Activated CD4-positive, alpha-beta T cell treated with anti-CD3 and anti-CD28 coated beads for 36 hours (primary cell): ENCODE measurements at places on chromosomes 5 and 9. TPM values are rescaled to one million over a fixed set of nuclear protein-coding genes. Genes with fewer than 3 reads are reported as not detected.

- H3K27ac ChIP-seq, result no peak overlapping the region
- H3K27me3 ChIP-seq, result no peaks in the 10 kb centered on the region
- H3K4me3 ChIP-seq, result no peak overlapping the region
- no peaks in the 10 kb centered on the region for H3K4me1 ChIP-seq
These were observed 30.8 kb upstream of the ASTN2 start for GRCh38 chr9:117445631-117446030.

DNA sequence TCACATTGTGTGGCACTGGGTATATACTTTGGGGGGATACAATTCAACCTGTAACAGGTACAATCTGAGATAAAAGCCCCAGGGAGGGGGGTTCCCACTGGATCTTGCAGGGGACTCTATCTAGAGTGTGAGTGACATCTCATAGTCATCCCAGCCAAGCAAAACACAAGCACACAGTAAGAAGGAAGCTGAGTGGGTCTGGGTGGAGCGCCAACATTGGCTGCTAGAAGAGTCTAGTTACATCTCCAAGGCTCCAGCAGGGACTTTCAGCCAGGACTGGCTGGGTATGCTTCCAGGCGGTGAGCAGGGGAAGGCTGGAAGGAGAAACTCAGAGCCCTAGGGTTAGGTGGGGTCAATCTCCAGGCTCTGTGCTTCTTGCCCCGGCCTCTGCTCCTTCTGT is 53.0 kb downstream of the IL31RA start:
- no peak for DNase-seq
- H3K4me3 ChIP-seq, result no peak overlapping the region
- H3K27me3 ChIP-seq, result peaks cover 11% of the 10 kb centered on the region
- H3K36me3 ChIP-seq, result no peaks in the 10 kb centered on the region
- peaks cover 33% of the 10 kb centered on the region for H3K4me1 ChIP-seq

DNA sequence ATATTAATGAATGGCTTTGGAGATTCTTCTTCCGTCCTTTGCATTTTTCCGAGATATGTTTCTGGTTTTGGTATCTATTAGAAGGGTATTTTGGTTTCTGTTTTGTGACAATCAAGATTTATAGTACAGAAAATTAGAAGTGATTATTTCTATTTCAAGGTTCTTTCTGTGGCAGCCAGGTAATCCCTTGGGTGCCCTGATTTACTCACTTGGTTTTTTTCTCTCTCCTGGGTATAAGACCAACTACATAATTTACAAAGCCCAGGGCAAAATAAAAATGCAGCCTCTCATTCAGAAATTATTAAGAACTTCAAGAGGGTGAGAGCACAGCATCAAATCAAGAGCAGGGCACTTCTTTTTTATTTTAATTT is 2.0 kb upstream of the RNF14 start:
- H3K27ac ChIP-seq, result no peak overlapping the region
- H3K36me3 ChIP-seq, result peaks cover 8% of the 10 kb centered on the region

- no peak for DNase-seq
- peaks cover 3% of the 10 kb centered on the region for H3K27me3 ChIP-seq
- H3K4me1 ChIP-seq, result peaks cover 4% of the 10 kb centered on the region
- H3K27ac ChIP-seq, result no peak overlapping the region
- no peaks in the 10 kb centered on the region for H3K36me3 ChIP-seq
These were observed 164.6 kb downstream of the FBXO4 start for GRCh38 chr5:42089705-42090104.

DNA sequence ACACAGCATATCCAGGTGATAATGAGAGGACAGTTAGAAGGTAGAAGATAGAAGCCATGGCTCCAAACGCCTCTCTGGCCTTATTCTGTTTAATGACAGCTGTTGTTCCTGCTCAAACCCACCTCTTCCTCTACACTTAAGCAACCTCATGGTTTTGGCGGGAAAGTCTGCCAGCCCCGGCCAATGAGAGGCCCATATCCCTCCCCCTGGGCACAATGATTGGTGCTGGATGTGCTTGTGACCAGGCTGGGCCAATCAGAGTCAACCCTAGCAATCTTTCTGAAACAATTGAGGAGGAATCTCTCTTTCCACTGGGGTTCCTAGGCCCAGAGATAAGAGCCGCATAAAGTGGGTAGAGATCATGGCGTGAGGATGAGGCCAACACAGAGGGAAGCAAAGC is 4.8 kb upstream of the GFI1B start:
- no peak overlapping the region for H3K27ac ChIP-seq
- no peak overlapping the region for H3K4me3 ChIP-seq
- peaks cover 18% of the 10 kb centered on the region for H3K27me3 ChIP-seq
- peak; percentile 51 for DNase-seq

GRCh38 chr5:84332106-84332505 is 52.6 kb downstream of the EDIL3 start:
- no peak for DNase-seq
- H3K27ac ChIP-seq, result no peak overlapping the region
- H3K4me1 ChIP-seq, result no peaks in the 10 kb centered on the region
- H3K4me3 ChIP-seq, result no peak overlapping the region
- no peaks in the 10 kb centered on the region for H3K36me3 ChIP-seq
- H3K27me3 ChIP-seq, result no peaks in the 10 kb centered on the region

The TEK gene
- not detected for total RNA-seq
